Endothelial cell of umbilical vein (primary cell): ENCODE measurements at places on chromosomes 7 and 10. TPM values are rescaled to one million over a fixed set of nuclear protein-coding genes. Genes with fewer than 3 reads are reported as not detected.

Gene CLEC2L
- not detected in 2 replicates for total RNA-seq

Gene OR6V1
- total RNA-seq: not detected in 2 replicates

Gene NPY4R
- total RNA-seq: not detected in 2 replicates

Gene HGF
- total RNA-seq: 0.15 and 0.35 TPM in 2 replicates

Gene NSUN6
- total RNA-seq: 5.2 and 6.5 TPM in 2 replicates
